ENCODE measurements at places on chromosomes 11 and 22.

GRCh38 chr11:5153574-5154431 is 754 bp downstream of the OR52A1 start:
- no peak for DNase-seq

- no peak for DNase-seq
Measured at GRCh38 chr11:81004576-81004975, 1563.7 kb upstream of the TENM4 start.

GRCh38 chr11:134030853-134031252 is 38.0 kb upstream of the JAM3 start:
- DNase-seq, result no peak

DNA sequence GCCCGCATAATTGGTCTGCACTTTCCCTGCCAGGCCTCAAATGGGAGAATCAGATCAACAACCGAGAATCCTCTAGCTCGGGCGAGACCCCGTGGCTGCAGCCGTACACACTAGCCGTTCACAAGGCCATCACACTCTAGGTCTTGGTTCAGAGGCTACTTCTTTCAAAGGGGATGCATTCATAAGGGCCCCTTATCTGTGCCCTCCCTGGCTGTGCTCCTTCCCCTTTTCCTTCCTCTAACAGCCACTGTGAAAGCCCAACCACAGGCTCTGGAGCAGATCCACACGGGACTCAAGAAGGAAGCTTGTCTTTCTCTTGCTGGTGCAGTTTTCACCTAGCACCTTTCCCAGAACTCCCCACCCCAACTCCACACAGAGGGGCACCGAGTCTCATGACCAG is 24.5 kb downstream of the SMIM38 start:
- no peak for DNase-seq

- DNase-seq, result no peak
Measured at GRCh38 chr11:71551711-71552110, 3.5 kb downstream of the KRTAP5-9 start.

DNA sequence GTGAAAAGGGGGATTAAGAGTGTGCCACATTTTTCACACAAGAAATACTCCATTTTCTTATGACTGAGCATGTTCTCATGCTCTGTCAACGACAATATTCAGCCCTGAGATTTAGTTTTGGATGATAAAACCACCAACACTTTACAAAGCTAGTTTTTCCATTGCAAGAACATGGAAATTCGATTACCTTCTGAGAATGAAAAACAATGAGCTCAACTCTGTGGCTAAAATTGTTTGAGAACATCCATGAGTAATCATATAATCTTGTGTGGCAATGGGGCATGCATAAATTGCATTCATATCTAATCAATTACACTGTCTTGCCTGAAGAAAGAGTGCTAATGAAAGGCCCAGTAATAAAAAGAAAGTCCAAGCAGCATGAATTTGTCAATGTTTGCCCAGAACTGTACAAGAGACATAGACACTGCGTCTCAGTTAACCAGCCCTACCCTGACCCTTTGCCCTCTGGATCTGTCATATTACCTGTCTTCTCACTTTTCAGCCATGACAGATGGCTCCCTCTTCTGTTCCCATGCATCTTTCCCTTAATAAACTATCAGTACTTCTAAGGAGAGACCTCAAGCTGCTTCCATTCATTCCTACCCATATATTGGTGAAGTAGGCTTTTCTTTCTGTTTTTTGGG is 253.4 kb downstream of the FAM76B start:
- no peak for DNase-seq

DNA sequence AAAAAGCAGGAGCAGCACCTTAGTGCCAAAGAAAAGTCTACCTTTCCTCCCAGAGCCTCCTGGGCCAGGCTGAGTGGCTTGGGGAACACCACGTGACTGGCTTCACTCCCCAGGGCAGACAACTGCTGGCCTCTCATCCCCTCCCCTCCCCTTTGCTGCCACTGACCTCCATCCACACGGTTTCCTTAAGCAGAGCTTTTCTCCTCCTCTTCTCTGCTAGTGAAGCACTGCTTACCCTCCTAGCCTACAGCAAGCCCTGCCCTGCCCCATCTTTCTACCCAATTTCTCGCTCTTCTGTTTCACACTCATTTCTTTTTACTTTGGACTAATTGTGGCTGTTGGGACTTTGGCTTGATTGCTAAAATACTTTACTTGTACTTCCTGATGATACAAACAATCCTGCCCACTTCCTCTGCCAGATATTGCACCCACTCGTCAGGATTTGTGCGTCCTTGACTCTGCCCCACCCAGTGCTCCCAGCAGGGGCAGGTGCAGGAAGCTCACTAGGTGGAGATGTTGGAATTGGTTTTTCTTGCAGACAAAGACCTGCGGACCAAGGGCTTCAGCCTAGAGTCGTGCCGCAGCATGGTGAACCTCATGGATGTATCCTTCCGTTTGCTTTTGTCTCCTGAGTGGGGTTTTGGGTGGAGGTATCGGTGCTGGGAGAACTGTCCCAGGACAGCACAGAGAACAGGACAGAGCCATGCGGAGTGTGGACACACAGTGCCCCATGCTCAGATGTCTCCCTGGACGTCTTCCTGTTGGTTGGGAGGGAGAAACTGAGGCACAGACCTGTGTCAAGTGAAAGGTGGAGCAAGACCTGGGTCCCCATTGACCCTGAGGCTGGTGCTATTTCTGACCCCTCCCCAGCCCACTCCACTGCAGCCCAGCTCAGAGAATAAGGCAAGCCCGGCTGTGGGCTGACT is 27.3 kb downstream of the CAPN1 start:
- DNase-seq, result no peak

GRCh38 chr22:21865041-21865440 is 2.4 kb downstream of the MAPK1 start:
- DNase-seq, result no peak

GRCh38 chr11:8262552-8263108 is 1.0 kb downstream of the LMO1 start:
- no peak for DNase-seq

- DNase-seq, result no peak
Measured at GRCh38 chr11:73217131-73217809, 811 bp upstream of the P2RY2 start.

DNA sequence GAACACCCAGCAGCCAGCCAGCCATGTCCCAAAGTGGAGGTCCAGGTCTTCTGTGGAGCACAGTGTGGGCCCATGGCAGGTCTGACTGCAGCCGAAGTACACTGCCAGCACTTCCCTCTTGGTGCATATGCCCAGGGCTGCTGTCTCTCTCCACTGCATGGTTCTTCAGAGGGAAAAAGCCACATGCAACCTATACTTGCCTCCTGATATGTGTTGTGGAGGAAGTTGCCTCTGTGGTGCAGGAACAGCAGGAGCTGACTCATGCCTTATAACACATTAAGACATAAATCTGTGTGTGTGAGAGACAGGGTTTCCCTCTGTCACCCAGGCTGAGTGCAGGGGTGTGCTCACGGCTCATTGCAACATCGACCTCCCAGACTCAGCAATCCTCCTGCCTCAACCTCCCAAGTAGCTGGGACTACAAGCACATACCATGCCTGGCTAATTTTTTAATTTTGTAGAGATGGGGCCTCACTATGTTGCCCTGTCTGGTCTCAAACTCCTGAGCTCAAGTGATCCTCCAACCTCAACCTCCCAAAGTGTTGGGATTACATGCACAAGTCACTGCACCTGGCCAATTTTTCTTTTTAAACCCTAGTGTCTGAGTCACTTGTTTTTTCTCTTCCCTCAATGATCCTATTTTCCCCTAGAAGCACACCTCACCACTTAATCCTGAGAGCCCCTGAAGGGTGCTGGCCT is 98.8 kb downstream of the MPPED2 start:
- peak; percentile 16 for DNase-seq

- DNase-seq, result no peak
Measured at GRCh38 chr11:71575723-71576424, 6.8 kb downstream of the KRTAP5-11 start.

DNA sequence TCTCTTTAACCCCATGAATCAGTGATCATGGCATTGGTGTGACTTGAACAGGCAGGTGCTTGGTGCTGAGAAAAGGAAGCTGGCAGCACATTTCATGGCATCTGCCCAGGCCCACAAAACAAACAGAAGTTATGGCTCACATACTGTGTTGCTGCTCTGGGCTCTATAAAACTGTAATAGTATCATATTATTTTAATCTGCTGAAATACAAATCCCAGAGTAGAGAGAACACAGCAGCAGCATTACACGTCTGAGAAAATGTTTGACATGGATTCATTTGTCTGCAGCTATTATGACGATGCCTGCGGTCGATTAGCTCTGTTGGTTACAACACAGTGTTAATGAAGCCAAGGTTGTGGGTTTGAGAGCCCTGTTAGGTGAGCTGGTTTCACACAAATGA is 80.8 kb downstream of the ALX4 start:
- DNase-seq, result no peak

GRCh38 chr11:2195756-2196088 is 24.1 kb upstream of the TH start:
- DNase-seq, result no peak

- no peak for DNase-seq
Measured at GRCh38 chr11:27059431-27059830, 18.8 kb downstream of the BBOX1 start.

GRCh38 chr22:48358886-48359612 is 1468.6 kb downstream of the BRD1 start:
- no peak for DNase-seq

DNA sequence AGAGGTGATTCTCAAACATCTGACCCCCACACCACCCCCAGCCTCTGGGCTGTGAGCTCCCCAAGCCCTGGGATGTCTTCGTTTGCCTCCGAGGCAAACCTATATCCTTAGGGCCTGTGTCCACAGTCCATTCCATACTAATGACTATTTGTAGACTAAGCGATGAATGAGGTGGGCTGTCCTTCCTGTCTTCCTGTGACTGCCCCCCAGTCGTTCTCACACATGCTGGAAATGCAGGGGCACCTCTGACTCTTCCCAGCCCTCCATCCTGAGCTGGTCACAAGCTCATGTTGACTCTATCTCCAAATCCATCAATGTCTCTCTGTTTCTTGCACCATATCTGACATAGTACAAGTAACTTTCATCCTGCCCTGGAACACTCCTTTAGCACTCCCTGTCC is 4.8 kb downstream of the ATG16L2 start:
- DNase-seq, result no peak

DNA sequence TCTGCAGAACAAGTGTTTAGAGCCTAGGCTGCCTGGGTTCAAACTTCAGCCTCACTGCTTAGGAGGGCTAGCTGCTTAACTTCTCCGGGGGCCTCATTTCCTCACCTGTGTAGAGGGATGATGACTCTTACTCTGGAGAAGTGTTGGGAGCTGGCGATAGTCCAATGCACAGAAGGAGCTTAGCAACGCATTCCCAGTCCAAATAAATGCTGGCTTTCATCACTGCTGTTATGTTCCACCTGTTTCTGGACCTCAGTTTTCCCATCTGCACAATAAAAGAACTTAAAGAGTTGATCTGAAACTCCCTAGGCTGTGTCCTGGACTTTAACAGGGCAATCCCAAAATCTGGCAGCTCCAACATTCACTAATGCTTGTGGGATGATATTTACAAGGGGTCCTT is 337.8 kb downstream of the MIAT start:
- no peak for DNase-seq

- DNase-seq, result no peak
Measured at GRCh38 chr11:76686261-76687079, 15.9 kb upstream of the LRRC32 start.

DNA sequence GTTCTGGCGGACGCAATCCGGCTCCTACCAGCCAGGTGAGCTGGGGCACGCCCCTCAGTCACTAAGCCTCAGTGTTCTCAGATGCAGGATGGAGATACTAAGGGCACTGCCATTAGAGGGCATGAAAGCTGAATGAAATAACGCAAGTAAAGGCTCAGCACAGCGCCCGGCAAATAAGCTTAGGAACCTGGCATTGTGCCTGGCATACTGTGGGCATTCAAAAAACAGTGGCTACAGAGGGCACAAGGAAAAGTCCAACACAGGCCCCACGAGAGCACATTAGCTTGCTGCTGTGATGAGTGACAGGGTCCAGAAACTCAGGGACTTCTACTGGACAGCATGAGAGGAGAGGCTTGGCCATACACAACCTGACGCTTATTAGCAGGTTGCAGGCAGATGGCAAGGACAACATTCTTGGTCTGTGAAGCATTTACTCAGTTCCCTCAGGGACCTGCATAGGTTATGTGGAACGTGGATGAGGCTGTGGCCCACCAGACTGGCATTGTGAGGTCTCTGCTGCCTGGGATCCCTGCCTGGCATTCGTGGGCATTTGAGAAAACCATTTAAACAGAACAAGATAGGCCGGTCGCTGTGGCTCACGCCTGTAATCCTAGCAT is 12.2 kb downstream of the TXN2 start:
- DNase-seq, result no peak

DNA sequence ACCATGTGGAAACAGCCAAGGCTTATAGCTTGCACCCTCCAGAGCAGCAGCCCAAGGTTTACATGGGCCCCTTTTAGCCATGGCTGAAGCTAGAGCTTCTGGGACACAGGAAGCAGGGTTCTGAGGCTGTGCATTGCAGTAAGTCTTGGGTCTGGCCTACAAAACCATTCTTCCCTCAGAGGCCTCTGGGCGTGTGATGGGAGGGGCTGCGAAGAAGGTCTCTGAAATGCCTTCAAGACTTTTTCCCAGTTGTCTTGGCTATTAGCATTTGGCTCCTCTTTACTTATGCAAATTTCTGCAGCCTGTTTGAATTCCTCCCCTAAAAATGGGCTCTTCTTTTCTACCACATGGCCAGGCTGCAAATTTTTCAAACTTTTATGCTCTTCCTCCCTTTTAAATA is 109.5 kb downstream of the BBOX1 start:
- no peak for DNase-seq

DNA sequence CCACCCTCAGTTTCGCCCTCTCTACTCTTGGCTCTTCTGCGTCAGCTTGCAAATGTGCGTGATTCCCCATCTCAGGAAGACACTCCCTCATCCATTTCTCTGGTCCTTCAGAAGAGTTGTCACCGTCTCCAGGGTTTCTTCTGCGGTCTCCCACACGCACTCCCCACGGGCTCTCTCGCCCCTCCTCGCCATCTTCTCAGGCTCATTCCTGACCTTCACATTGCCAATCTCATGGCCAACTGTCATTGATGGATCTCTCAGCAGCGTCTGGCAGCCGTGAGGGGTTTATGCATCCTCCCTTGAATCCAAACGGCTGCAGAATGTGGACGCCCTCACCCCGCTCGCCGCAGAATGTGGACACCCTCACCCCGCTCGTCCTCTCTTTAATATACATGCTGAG is 10.5 kb downstream of the SYNGR1 start:
- DNase-seq, result no peak

DNA sequence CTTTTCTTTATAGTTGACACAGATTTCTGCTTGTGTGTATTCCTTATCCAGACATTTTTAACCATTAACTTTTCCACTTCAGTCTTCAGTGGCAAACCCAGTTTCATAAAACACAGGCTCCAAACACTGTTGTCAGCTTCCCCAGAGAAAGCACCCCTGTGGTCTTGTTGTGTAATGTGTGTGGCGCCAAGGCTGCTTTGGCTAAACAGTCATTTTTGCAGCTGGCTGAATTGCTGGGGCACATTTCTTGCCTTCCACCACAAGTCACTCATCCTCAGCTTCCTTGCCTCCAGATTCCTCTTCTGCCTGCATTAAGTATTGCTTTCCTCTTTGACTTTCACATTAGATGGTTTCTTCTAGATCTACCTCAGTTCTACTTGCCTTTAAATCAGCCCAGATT is 40.5 kb downstream of the ARHGAP1 start:
- DNase-seq, result no peak

Measured in kidney glomerular epithelial cell (primary cell).